ENCODE measurements at places on chromosomes 1 and 21.

DNA sequence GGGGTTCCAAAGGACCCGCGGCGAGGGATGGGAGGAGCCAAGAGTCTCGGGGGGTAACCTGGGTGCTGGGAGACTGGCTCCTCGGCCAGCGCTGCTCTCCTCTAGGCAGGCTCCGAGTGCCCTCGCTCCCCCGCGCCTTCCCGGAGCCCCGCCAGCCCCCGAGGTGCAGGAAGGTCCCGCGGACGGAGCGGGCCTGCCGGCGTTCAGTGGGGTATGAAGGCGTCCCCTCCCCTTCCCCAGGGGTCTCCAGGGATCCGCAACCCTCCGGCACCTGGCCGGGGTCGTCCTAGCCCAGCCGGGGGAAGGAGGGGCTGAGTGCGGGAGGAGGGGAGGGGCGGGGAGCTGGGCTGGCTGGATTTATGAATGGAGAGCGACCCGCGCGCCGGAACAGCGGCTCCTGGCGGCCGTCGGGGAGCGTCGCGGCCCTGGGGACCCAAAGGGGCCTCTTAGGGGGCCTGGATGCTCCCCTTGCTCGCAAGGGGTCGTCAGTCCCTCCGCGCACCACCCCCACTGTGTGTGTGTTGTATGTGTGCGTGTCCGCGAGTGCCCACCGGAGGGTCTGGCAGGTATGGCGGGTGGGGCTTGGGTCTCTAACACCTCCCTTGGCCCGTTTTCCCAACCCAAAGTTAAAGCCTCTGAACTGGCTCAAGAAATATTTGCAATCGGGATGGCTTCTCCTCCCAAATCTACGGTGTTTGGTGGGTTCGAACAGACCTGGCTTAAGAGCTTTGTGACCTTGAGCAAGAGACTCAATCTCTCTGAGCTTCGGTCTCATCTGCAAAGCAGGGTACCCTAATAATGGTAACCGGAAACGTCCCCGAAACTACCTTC, 642 bp downstream of the HCRTR1 start:
- DNase-seq, result no peak

DNA sequence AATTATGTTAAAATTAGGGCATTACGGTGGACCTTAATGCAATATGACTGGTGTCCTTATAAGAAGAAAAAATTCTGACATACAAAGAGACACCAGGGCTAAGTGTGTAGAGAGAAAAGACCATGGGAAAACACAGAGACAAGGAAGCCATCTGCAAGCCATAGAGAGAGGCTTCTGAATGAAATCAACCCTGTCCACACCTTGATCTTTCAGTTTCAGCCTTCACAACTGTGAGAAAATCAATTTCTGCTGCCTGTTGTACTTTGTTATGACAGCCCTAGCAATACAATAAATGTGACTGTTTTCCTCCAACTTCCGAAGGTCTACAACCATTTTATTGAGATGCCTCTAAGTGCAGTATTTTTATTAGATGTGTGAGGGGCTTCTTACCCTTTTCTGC, 1407.2 kb downstream of the MRPL39 start:
- no peak for DNase-seq

- DNase-seq, result no peak
Measured at GRCh38 chr21:25831300-25831960, 96.7 kb downstream of the GABPA start.

DNA sequence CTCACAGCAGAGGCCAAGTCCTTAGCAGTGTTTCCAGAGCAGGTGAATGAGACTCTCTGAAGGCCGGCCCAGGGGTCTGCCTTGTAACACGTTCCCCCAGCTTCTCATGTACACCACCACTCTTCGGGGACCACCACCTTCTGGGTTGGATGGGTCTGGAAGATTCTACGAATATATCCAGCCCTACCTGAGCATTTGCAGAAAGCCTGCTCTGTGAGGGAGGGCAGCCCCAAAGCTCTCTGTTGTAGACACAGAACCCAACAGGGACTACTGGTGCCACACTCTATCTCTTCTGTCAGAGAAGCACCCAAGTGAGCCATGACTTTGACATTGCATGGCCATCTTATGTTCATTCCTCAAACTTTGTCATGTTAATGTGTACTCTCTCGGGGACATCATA, 61.8 kb downstream of the CD247 start:
- no peak for DNase-seq

DNA sequence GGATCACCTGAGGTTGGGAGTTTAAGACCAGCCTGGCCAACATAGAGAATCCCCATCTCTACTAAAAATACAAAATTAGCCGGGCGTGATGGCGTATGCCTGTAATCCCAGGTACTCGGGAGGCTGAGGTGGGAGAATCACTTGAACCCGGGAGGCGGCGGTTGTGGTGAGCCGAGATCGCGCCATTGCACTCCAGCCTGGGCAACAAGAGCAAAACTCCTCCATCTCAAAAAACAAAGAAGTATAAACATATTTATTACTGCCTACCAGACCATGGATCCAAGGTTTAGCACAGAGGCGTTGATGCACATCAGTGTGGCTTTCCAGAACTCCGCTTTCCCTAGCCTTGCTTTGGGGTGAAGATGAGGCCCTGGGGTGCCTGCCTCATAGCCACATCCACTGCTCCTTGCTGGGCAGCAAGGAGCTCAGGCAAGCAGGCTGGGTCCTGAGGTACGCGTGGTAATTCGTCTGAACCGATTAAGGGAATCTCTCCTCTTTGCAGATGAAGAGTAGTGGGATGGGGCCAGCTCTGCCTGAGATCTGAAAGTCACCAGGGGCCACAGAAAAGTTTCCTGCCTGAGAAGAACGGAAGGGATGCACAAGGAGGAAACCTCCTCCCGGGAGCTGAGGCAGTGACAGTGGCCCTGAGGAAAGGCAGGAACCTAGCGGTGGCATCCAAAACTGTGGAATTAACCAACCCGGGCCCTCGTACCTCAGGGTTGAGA, 52.3 kb upstream of the LBR start:
- DNase-seq, result no peak

- DNase-seq, result no peak
Measured at GRCh38 chr1:178486100-178487069, 10.4 kb downstream of the CLEC20A start.

DNA sequence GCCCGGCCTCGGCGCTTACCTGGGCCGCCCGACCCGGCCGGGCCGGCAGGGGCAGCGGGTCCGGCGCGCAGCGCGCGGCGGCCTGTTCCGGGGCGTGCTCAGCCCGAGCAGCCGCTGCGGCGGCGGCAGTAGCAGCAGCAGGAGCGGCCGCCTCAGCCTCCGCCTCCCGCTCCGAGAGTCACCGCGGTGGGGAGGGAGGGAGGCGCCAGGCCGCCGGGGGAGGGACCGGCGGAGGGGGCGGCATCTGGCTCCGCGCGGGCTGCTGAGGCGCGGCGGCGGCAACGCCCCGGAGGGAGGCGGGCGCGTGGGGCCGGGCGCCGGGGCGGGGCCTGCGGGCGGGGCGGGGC, at the start of gene CTNNBIP1:
CTNNBIP1 (minus strand) TSS at position 194 of the 347 bp plus-strand sequence. CDS start 38,205 bp downstream, outside the sequence.
- DNase-seq, result no peak

DNA sequence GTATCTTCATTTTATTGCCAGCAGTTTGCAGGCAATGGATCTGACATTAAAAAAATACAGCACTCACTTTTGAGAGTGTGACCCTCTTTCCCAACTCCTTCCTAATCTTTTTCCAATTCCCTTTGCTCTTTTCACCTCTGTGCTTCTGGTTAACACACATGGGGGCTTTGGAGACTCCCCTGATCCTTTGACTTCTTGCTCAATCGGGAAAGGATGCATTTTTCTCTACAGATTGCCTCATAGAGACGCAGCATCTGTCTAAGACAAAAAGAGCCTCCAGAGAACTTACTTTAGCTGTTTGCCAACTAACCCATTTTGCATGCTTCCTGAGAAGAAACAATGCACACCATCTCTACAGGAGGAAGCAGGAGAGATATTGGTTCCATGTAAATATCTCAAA, 378.3 kb downstream of the PBX1 start:
- DNase-seq, result no peak

DNA sequence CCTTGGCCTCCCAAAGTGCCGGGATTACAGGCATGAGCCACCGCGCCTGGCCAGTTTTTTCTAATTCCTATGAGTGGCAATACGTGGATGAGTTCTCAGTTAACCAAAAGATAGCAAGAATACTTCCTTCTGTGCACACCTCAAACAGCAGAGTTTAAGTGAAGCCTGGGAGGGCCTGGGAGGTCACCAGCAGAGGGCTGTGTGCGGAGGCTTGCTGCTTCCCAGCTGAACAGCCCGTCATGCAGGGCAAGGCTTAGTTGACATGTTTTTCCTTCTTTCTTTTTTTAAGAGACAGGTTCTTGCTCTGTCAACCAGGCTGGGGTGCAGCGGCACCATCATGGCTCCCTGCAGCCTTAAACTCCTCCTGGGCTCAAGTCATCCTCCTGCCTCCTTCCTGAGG, 17.8 kb downstream of the GNG4 start:
- DNase-seq, result no peak

GRCh38 chr1:183040547-183040971, 17.3 kb downstream of the LAMC1 start:
- no peak for DNase-seq

GRCh38 chr1:211473823-211474222, 18.1 kb downstream of the RD3 start:
- no peak for DNase-seq

DNA sequence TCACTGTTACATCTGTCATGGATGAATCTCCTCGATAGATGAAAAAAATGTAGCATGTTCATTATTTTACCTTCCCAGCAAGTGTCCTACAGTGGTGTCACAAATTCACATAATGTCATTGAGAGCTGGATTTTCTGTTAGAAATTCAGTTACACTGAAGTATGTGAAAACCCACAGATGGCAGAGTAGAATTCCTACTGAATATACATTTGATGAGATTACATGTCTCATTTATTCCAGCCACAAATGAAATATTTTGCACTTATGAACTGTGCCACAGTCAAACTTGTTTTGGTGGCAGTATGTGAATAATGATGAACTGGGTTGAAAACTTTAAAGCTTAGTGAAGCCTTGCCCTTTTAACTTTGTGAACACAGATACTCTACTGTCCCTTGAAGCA, 301.9 kb upstream of the DPYD start:
- DNase-seq, result no peak

DNA sequence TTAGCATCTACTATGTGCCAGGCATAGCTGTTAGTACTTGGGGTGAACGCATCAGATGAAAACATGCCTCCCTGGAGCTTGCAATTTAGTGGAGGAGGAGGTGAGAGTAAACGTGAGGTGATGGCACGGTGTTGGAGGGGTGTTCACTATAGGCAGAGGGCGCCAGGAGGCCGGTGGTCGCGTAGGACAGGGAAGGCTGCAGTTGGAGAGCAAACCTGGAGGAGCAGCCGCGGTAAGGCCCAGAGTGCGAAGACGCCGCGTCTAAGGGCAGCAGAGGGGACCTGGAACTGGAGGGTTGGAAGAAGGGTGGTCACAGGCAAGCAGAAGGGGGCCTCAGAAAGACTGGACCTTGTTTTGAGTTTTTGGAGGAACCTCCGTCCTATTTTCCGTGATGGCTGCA, 30.2 kb upstream of the TRIM17 start:
- DNase-seq, result no peak

DNA sequence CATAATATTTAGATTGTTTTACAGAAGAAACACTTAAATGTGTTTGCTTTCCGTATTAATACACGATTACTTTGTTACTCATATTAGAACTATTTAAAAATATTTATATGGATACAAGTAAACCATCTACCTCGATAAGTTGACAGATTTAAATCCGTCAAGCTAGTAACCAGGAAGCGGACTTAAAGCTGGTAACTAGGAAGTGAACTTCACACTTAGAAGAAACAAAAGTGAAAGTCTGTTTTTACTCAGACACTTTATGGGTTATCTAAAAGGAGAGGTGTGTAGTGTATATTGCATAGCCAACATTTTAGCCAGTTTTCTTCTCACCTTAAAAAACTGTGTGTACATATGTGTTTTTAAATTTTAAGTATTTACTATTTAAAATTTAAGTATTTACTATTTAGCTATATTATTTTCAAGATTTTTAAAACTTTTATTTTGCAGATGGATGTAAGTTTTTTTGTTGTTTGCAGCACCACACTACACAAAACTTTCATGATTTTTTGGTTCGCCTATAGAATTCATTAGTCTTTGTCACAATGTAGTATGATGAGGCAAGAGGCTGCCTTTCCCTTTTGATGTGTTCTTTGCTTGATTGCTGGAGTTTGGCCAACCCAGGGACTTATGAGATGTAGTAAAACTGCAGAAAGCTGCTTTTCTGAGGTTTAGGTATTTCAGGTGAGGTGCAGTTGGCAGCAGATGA, 2.7 kb downstream of the USP25 start:
- peak; percentile 62 for DNase-seq

- DNase-seq, result no peak
Measured at GRCh38 chr1:26839339-26839722, 12.8 kb downstream of the ZDHHC18 start.

GRCh38 chr1:227006226-227006796, 66.2 kb downstream of the COQ8A start:
- no peak for DNase-seq

- DNase-seq, result no peak
Measured at GRCh38 chr1:214303141-214303930, 22.4 kb downstream of the SMYD2 start.

DNA sequence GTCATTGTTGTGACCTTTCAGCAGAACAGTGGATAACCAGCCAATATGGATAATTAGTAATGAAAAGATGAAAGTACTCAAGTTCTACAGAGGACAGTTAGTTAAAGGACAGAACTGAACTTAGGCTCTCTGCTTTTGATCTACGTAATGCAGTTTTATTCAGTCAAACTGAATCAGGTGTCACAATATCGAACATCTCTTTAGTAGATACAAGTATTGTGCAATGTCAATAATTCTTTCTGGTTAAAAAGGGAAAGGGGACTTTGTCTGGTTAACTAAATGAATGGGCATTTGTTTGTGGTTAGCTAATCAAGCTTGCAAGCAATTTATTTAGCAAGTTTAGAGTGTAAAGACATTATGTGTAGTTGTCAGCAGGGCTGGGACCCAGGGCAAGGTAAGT, 562.2 kb upstream of the PTBP2 start:
- no peak for DNase-seq

GRCh38 chr1:150138044-150138443, 11.7 kb upstream of the PLEKHO1 start:
- DNase-seq, result no peak

- no peak for DNase-seq
Measured at GRCh38 chr1:225454733-225455132, 26.9 kb upstream of the LBR start.

DNA sequence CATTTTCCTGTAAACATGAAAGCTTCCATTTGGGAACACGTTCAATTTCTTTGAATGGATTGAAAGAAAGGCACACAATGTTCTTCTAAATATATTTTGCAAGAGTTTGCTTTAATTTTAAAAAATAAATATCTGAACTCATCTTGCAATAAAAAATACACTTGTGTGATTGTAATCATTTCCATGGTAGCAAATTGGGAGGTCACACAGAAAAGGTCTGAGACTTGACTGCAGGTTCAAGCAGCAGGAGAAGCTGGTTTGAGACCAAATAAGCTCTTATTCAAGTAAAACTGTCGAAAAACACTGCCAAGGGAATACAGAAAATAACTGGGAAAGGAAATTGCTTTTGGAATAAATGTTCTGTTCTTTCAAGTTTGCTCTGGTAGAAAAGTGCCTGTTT, 498.9 kb downstream of the ADGRL2 start:
- DNase-seq, result no peak

DNA sequence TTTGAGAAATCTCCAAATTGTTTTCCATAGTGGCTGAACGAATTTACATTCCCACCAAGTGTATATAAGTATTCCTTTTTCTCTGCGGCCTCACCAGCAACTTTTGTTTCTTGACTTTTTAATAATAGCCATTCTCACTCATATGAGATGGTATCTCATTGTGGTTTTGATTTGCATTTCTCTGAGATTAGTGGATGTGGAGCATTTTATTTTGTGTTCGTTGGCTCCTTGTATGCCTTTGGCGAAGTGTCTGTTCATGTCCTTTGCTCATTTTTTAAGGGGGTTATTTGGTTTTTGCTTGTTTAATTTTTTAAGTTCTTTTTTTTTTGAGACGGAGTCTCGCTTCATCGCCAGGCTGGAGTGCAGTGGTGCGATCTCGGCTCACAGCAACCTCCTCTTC, 45.1 kb upstream of the MPC2 start:
- DNase-seq, result no peak
